Stimulated activated CD4-positive, alpha-beta T cell treated with anti-CD3 and anti-CD28 coated beads, Interleukin-4, amount 100 ng/mL, for 48 hours (primary cell): ENCODE measurements at places on chromosomes 5 and 9.

DNA sequence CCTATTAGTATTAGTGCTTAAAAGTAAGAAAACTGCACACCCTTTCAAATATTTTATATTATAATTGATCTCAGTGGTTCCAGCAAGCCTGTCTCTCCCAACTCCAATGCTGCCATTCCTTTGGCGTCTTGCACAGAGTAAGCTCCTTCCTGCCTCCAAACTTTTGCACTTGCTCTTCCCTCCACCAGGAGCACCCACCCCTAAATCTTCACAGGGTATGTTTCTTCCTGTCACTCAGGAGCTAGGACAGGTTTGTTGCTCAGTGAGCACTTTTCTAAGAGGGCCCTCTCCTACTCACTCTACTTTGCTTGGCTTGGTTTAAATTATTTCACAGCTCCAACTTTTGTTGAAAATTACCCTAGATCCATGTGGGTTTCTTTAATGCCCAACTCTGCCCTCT, 189.1 kb upstream of the ADRA1B start:
- no peak for DNase-seq

- peak; percentile 19 for DNase-seq
Measured at GRCh38 chr5:97162045-97162444, 19.6 kb upstream of the LIX1 start.

DNA sequence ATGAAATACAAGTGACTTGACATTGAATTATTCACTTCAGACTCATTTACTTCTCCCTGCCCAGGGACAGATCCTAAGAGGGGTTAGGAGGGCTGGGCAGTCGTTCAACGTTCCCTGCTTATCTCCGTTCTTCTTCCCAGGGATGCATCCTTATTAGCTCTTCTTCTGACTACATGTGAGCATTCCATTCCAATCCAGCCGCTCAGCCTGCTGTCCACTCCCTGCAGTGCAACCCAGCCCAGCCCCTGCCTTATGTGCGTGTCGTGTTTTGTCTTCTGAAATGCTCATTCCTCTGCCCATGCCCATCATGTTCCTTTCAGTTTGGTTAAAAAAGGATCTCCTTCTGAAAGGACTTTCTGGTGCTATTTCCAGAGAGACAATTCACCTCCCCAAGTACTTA, 64.7 kb upstream of the PALM2AKAP2 start:
- DNase-seq, result no peak

GRCh38 chr9:135689011-135689410, 10.3 kb downstream of the SOHLH1 start:
- DNase-seq, result no peak

DNA sequence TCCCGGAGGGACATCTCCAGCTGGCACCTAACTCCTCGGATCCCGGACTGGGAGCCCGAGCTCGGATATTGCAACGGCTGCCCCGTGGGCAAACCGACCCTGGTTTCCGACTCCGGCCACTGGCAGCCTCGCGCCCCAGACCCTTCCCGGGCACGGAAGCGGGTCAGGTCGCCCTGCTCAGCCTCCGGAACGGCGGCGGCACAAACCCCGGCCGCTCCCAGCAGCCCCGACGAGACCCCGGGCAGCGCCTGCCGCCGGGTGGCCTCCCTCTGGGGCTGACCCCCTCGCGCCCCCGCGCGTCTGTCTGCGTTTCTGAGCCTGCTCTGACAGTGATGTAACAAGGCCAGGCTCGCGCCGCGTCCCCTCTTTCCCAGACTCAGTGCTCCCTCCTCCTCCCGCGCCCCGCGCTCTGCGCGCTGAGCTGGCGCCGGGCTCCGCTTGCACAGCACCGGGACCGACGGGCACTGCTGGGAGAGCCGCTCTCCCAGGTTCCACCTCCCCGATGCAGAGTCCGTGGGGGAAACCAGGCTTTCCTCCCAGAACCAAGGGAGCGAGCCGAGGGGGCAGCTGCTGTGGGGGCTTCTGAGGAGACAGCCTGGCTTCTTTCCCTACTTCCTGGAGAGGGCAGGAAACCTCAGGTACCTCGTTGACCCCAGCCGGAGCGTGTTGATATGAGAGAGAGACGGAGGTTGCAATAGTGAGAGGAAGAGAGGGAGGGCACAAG, at the start of gene TMEM215:
Gene TMEM215, plus strand, starts transcription at position 373 of the 724 bp plus-strand sequence. CDS start 644 bp downstream, outside the sequence.
- DNase-seq, result no peak
